Sciatic nerve (tissue), 2 donors: ENCODE measurements at places on chromosomes 1 and 21.

GRCh38 chr1:168476588-168477385 is 67.0 kb downstream of the XCL2 start:
- no peak for DNase-seq

DNA sequence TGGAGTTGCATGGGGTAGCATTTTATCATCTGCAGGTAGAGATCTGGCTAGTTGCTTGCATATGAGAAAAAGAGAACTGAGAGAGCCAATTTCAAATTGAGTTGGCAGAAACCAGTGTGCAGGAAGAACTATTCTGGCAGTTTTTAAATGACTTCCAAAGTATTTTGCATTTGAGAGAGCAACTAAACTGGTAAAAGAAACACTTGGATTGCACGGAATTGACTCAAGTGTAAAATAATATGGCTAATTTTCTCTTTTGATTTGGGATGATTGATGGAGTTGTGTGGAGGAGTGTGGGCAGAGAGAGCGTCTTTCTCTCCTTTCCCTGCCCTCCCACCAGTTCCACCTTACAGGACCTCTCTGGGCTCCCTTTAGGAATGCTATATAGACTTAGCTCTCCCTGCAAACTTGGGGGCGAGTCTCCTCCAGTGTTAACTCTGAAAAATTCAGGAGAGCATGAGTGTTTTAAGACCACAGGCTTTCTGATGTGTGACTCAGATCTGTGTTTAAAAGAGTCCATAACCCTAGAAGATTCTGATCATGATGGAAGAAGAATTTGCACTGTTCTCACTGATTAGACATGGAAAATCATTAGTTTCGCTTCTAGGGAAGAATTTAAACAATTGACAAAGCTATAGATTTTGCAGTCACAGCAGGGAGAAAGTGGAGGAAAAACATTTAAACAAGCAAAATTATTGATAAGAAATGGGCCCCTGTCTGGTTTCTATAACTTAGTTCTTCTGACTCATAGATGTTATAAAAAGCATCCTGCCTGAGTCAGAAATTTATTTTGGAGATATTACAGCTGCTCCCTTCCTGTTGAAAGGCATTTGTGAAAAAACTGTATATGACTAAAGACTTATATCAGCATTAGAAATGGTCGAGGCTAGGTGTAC is 24.9 kb upstream of the CTBS start:
- no peak for DNase-seq

- no peak for DNase-seq
These were observed 120.7 kb downstream of the CNIH3 start for GRCh38 chr1:224736619-224737352.

- DNase-seq, result no peak
These were observed 125.9 kb downstream of the PRDM16 start for GRCh38 chr1:3194760-3195479.

DNA sequence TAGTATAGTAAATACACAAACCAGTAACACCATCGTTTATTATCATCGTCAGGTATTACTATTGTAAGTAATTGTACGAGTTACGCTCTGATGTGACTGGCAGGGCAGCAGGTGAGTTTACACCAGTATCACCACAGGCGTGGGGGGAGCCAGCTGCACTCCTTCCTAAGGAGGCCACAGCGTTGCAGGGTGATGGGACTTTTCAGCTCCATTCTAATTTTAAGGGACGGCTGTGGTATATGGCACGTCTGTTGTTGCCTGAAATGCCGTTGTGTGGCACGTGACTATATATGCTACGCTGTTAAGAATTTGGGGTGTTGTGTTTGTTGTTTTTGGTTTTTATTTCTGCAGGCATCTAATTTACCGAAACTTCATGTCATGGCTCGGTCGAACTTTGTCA is 164.8 kb upstream of the COL6A1 start:
- DNase-seq, result no peak
